ENCODE measurements at places on chromosomes 6 and 20.

DNA sequence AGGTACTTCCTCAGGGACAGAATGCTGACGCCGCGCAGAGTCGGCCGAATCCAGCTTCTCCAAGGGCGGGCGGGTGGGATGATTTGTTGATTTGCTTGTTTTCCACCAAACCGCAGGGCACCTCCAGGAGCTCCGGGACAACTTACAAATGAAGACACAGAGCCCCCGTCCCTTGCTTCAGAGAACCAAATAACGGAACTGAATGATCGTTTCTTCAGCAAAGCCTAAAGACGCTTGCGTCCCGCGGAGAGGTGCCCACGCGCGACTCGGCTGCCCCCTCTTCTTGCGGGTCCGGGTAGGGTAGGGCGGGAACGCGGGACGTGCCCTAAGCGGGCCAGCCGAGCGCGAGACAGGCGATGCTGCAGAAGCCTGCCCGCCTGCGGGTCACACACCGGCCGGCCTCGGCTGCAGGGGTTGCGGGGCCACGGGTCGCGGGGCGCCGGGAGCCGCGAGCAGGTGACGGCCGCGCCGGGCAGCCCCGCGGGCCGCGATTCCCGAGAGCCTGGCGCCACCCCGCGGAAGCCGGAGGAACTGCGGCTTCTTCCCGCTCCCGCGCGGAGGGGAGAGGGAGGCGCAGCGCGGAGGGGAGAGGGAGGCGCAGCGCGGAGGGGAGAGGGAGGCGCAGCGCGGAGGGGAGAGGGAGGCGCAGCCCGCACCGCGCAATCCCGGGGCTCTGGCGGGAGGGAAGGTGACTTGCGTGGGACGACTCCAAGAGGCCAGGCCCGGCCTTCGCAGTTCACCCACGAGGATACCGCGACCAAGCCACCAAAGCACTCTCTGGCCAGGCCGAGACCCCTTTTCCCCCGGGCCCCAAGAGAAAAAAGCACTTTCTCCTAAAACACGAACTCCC is 7.7 kb upstream of the FOXF2 start:
- peak; percentile 77 for DNase-seq

- DNase-seq, result no peak
Observed at GRCh38 chr20:21147593-21147992, 21.7 kb downstream of the KIZ start.

DNA sequence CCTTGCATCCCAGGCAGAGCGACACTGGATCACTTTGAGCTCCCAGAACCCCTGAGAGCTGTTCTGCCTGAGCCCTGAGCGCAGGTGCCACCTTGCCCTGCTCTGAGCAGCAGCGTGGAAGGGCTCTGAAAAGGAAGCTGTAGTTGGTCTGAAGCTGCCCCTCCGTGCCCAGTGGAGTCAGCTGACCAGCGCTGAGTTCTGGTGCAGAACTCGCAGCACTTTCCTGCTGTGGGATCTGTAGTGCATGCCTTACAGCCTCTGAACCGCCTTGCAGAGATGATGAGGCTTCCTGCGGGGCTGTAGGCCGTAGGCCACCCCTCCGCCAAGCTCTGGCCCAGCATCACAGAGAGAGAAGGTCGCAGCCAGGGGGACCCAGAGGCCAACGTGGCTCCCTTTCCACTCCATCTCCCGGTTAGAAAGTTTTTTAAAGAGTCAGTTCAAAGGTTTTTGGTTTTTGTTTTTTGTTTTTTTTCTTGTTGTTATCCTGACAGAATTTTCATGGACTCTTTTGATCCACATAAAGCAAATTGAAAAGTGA is 158.3 kb upstream of the CST7 start:
- DNase-seq, result no peak

DNA sequence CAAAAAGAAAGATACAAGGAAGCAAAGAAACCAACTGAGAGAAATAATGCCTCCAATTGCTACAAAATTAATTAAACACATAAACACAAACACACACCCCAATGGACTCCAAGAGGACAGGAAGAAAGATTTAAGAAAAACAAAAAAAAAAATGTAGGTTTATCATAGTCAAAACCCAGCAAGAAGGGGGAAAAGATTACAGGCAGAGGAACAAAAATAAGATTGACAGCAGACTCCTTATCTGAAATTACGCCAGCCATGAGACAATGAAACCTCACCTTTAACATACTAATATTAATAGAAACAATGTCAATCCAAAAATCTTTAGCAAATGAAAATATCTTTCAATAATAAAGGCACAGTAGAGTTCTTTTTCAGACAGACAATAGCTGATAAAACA is 155.8 kb downstream of the RNGTT start:
- DNase-seq, result no peak

GRCh38 chr6:7615611-7616383 is 25.8 kb downstream of the SNRNP48 start:
- peak; percentile 82 for DNase-seq

DNA sequence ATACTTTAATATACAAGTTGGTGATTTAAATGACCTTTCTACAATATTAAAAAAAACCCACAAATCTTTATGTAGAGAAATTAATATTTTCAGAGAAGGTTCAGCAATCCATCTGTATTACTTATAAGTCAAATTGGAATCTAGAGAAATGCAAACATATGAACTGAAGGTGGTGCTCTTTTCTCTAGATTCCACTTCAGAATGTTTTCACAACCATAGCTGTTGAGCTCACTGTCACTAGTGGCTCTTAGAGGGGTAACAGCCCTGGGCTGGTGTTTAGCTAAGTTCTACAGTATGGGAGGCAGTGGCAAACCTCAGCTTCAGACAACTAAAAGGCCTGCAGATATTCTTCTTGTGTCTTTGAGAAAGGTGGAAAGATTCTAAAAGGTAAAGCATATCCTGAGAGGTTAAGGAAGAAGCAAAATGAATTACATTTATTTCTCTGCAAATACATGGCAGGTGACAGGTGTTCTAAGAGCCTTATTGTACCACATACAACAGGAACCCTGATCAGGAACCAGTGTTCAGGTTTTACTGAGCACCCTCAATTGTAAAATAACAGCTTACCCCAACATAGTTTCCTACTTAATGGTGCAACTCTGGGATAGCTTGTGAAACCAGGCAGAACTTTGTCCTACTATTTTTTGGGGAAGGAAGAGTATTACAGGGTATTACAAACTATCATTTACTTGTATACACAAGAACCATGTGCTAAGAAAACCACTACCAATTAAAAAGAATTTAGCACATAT is 56.6 kb upstream of the SAMHD1 start:
- DNase-seq, result peak; percentile 25

DNA sequence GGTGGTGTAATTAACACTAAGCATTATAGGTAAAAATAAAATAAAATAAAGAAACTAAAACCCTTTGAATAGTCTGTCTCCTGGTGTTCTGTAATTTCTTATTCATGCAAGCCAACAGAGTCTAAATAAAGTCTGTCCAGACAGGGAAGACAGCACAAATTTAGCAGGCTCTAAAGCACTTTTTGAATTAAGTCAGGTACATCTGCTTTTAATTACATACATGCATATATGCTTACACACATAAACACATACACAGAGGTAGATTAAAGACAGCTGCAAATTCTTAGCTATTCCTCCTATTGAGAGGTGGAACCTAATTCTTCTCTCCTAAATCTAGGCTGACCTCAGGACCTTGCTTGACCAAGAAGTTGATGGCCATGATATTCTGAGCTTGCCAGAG is 262.5 kb downstream of the PKHD1 start:
- no peak for DNase-seq

- no peak for DNase-seq
Observed at GRCh38 chr6:170089963-170090362, 200.9 kb downstream of the DLL1 start.

- DNase-seq, result no peak
Observed at GRCh38 chr6:143248359-143248758, 187.7 kb downstream of the AIG1 start.

All from brain (organoid and tissue), 16 donors.